HTR-8/SVneo (cell line): ENCODE measurements at places on chromosomes 4 and X.

GRCh38 chrX:45774961-45775360 lies 574.3 kb upstream of the DIPK2B start:
- no peak for DNase-seq

GRCh38 chr4:138891631-138892031 lies 124.0 kb upstream of the NOCT start:
- DNase-seq = no peak

- DNase-seq = no peak
These were observed 1.9 kb downstream of the UBE2D3 start for GRCh38 chr4:102825261-102826091.

- DNase-seq = no peak
These were observed 136.5 kb downstream of the KDM6A start for GRCh38 chrX:45009371-45010000.

DNA sequence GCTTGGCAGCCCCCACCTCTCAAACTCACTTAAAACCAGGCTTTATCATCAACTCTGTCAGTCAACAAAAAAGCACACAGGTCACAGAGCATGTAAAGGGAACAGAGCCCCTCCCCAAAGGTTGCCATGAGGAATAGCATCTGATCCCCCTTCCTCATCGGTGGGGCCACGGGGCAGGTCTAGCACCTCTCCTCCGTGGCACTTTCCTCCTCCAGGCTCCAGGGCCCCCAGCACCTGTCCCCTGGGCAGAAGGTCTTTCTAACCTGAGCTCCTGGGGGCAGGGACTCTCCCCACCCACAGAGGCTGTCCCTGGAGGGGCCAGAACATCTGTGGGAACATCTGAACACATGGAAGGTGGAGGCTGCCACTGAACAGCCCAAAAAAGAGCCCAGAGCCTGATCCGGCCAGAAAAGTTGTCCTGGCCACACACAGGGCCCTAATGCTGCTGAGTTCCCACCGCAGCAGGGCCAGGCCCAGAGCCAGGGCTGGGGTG lies 65.7 kb downstream of the ZFYVE28 start:
- DNase-seq = no peak

DNA sequence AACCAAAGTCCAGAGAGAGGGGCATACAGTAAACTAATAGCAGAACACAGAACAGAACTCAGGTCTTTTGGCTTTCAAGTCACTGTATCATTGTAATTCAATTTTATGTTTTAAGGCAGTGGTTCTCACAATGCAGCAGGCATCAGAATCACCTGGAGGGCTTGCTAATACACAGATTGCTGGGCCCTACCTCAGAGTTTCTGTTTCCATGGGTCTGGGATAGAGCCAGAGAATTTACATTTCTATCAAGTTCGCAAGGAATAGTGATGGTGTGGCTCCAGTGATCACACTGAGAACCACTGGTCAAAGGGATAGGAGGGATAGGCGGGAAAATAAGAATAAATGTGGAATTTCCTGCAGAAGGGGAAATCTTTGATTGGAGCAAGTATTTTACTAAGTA lies 36.7 kb downstream of the LANCL3 start:
- no peak for DNase-seq

- no peak for DNase-seq
These were observed 416.9 kb upstream of the MAGEB2 start for GRCh38 chrX:29798469-29798868.
